Keratinocyte (primary cell): ENCODE measurements at places on chromosomes 11 and 22. TPM values are rescaled to one million over a fixed set of nuclear protein-coding genes. Genes with fewer than 3 reads are reported as not detected.
A peak's percentile ranks its signal among the peaks of the same experiment; 100 is the strongest.

Gene OR52B6
- polyA plus RNA-seq: not detected in 3 replicates

Gene CHRM4
- 0.06 TPM in 1 of 3 replicates, not detected in the others for polyA plus RNA-seq

Gene HTR3A
- polyA plus RNA-seq: not detected in 3 replicates

Gene FGF4
- not detected in 3 replicates for polyA plus RNA-seq

Gene P4HA3
- 0.09 to 0.41 TPM (median 0.14 TPM) in 3 replicates for polyA plus RNA-seq

DNA sequence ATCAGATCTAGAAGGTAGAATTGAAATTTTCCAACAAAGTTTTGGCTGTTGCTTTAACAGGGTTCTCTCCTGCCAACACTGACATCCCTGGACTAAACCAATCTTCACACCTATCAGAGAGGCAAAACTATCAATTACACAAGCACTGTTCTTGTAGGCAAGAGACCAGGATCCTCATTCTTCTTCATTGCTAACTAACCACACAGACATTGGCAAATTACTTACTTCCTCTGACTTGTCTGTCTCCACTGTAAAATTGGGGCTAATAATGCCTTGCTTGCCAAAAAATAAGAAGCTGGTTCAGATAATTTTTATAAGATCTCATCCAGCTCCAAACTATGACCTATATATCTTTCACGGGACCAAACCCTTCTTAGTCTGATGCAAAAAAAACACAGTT is 93.8 kb upstream of the DDI1 start:
- no peaks in the 10 kb centered on the region for H3K27me3 ChIP-seq
- no peaks in the 10 kb centered on the region for H3K36me3 ChIP-seq
- no peak overlapping the region for H3K4me3 ChIP-seq
- H3K4me1 ChIP-seq: peaks cover 13% of the 10 kb centered on the region

GRCh38 chr22:40193429-40194421 is 16.0 kb downstream of the TNRC6B start:
- H3K36me3 ChIP-seq: no peaks in the 10 kb centered on the region
- H3K27ac ChIP-seq: peak overlapping the region; percentile 10
- no peak overlapping the region for H3K4me3 ChIP-seq
- DNase-seq: no peak
- peaks cover 30% of the 10 kb centered on the region for H3K4me1 ChIP-seq
